Esophagus mucosa (tissue), 1 donor: ENCODE measurements at places on chromosomes 12 and 14.

DNA sequence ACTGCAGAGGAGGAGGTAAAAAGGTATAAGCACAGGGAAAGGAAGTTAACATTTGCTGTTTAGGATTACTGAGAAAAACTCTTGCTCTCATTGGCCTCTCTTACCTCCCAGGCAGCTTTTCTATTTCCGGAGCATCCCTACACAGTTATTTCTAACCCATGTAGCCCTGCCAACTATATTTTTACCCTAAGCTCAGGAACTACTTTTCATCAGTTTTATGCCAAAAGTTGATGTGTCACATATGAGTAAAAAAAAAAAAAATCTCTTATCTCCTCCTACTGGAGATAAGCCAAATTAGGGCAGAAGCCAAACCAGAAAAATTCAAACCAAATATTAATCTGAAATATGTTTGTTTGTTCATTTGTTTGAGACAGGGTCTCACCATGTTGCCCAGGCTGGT is 34.4 kb upstream of the PSMA6 start:
- no peak for ATAC-seq

GRCh38 chr12:18643681-18644080 is 94.1 kb downstream of the PLCZ1 start:
- no peak for ATAC-seq

DNA sequence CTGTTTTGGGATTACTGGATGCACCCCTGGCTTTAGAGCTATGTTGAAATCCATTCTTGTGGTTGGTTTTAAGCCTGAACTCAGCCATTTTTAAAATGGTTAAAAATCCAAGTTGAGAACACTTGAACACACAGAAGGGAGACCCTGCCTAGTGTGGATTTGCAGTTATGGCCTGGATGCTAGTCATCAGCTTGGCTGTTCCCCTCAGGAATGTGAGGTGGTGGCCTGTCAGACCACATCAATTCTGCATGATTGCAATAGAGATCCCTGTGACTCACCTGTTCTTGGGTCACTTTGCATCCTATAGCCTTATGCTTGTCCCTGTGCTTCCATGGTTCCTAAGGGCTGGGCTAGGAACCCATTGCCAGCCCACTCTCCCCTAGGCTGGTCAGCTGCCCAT is 454.1 kb downstream of the ATP23 start:
- peak; percentile 29 for ATAC-seq

- ATAC-seq, result no peak
Observed at GRCh38 chr14:79967001-79967400, 244.3 kb downstream of the DIO2 start.

DNA sequence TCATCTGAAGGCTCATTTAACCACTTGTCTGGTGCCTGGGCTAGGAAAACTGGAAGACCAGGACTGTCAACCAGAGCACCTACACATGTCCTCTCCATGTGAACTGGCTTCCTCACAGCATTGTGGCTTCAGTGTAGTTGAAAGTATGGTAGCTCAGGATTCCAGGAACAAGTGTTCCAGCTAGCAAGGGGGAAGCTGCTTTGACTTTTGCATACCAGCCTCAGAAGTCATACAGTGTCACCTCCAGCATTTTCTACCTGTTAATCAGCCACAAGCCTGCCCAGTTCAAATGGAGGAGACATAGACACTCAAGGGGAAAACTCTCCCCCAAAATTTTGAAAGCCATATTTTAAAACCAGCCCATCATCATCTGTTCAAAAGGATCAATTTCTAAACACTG is 212.8 kb upstream of the CAND1 start:
- peak; percentile 75 for ATAC-seq

DNA sequence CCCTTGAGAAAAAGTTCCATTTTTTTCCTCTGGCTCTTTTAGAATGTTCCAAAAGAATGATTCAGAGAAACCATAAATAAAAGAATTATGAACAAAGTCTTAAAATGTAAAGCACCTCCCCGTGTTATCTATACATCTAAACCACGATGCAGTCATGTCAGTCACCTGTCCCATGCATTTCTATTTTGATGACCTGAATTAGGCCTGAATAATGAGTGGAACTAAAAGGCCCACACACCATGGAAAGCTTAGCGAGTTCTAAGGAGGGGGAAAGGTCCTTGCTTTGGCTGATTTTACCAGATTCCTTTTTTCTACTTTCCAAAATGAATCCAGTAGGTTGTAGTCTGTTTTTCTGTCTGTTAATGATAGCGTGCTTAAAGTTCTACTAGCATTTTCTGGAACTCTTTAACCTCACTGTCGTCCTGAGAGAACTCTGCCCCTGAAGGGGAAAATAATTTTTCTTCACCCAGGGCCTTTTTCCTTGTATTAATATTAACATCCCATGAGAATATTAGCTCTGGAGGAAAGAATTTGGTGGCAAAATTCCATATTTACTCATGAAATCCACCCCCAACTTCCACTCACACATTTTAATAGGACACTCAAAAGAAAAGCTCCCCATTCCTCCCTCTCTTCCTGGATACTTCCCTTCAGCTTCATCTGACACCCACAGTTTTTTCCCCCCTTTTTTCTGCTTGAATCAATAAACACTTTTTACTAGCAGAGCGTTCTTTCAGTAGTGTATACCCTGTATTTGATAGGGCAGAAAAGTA is 266.3 kb upstream of the DIO2 start:
- ATAC-seq, result no peak

- ATAC-seq, result peak; percentile 78
Observed at GRCh38 chr12:9319842-9320173, 111.6 kb upstream of the PZP start.
